ENCODE measurements at places on chromosomes 6 and 20.

GRCh38 chr6:100235631-100236030, 229.1 kb downstream of the SIM1 start:
- DNase-seq: no peak

GRCh38 chr20:2460752-2461424, 9.7 kb downstream of the SNRPB start:
- DNase-seq: peak; percentile 61

DNA sequence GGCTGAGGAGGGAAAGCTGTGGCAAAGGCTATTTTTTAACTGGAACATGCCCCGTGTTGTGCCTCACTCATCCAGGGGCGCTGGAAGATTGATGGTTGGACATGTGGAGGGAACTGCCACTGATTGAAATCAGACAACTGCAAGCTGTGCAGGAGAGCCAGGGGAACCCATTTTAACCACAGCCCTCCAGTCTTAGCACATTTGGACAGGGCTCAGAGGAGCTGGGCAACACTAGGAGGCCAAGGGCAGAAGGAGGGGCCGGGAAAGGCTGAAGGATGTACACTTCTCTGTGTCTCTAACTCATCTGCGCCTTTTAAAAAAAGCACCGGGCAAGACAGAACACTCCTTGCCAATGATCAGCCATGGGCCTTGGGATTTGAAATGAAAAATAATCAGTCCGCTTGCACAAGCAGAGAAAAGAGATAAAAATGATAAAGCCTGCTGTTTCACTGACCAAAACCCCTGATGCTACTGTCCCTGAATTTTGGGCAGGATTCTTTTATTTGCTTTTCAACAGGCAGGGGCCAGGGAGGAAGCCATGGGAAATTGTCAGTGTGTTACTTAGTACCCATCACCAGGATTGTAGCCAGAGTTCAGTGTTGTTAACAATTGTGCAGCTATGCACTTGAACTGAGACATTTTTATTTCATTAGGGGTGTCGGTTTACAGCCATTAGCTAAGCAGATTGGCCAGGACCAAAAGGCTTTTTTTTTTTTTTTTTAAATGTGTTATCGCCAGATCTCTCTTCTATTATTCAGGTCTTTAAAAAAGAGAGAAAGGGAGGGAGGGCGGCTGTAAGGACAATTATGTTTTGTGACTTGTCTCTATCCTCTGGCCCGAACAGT, 109.3 kb upstream of the EYA4 start:
- DNase-seq: peak; percentile 22

GRCh38 chr20:33858666-33859065, 47.5 kb downstream of the CHMP4B start:
- DNase-seq: no peak

GRCh38 chr6:42962502-42963178, 2.1 kb downstream of the GNMT start:
- DNase-seq: no peak

GRCh38 chr6:106730718-106731117, 101.3 kb downstream of the QRSL1 start:
- no peak for DNase-seq

DNA sequence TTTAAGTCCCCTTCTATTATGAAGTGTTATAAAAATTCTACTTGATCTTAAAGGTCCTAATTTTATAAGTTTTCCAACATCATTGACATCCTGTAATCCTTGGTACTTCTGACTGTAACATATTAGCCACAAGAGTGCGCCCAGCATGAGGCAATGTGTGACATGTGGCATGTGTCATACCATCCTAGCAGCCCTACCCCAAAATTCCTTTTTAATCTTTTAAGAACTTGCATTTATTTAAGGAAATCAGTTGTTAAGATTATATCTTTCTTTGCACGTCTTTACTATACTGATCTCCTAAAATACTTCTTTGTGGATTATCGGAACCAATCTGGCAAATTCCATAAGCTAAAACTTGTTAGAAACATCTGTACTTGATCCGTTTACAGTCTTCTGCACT, 167.1 kb upstream of the SLC24A3 start:
- DNase-seq: no peak

GRCh38 chr6:57130661-57131177, 40.7 kb downstream of the ZNF451 start:
- DNase-seq: no peak

- peak; percentile 97 for DNase-seq
Observed at GRCh38 chr6:152380993-152381898, 255.9 kb downstream of the SYNE1 start.

DNA sequence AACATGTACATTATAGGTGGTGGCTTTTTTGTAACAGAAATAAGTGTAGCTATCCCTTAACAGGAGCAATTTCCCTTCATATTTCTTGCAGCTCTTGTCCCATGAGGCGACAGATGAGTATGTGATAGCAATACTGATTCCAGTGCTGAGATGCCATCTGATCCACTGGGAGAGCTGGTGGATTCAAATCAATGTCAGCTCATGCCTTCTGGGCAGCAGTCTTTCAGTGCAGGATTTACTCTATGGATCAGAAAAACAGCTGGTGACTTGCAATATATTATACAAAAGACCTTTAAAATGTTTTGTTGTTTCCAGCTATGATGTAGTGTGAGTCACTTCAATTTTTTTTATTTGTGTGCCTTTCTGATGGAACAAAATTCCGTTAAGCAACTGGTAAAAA, 259.9 kb upstream of the SASH1 start:
- no peak for DNase-seq

DNA sequence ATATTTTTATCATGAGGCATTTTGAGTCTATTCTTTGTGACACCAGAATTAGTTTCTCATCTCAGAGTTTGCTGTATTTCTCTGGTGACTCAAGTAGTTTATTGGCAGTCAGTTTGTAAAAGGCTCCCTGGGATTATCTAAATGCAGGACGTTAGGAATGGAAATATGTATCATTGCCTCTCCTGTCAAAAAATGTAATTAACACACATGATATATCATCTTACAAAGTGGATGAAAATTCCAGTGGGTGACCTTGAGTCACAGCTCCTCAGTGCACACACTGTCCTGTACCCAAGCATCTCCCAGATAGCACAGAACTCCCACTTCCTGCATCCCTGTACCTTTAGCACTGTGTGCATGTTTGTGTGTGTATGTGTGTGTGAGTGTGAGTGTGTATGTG, 258.6 kb downstream of the LAMA2 start:
- DNase-seq: peak; percentile 25

DNA sequence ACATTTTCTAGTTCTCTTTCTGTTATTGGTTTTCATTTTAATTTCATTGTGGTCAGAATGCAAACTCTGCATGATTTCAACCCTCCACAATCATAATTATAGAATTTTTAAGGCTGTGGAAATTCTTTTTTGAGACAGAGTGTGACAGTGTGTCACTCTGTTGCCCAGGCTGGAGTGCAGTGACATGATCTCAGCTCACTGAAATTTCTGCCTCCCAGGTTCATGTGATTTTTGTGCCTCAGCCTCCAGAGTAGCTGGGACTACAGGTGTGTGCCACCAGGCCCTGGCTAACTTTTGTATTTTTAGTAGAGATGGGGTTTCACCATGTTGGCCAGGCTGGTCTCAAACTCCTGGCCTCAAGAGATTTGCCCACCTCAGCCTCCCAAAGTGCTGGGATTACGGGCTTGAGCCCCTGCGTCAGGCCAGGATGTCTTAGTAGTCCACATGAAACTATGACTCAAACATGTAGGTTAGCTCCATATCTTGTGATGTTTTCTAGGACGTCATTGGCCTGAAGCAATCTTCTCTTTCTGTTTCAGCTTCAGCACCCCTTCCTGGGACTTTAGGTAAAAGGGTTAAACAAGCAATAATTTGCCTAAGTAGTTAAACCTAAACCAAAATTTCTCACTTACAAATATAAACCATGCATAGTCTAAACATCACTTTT, 47.4 kb upstream of the SAMD3 start:
- no peak for DNase-seq

DNA sequence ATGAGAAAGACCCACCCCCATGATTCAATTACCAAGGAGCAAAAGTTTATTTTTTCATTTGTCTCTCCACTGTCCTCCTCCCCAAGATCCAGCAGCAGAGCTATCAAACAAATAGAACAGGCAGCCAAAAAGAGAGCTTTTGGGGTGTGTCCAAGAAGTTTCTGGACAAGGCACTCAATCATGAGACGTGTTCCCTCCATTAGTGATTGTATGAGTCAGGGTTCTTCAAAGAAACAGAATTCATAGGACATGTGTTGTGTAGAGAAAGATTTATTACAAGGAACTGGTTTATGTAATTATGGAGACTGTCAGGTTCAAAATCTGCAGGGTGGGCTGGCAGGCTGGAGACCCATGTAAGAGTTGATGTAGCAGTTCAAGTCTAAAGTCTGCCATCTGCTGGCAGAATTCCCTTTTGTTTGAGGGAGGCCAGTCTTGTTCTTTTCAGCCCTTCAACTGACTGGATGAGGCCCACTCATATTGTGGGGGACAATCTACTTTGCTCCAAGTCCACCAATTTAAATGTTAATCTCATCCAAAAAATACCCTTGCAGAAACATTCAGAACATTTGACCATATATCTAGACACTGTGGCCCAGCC, 248.1 kb upstream of the OPRM1 start:
- peak; percentile 41 for DNase-seq

DNA sequence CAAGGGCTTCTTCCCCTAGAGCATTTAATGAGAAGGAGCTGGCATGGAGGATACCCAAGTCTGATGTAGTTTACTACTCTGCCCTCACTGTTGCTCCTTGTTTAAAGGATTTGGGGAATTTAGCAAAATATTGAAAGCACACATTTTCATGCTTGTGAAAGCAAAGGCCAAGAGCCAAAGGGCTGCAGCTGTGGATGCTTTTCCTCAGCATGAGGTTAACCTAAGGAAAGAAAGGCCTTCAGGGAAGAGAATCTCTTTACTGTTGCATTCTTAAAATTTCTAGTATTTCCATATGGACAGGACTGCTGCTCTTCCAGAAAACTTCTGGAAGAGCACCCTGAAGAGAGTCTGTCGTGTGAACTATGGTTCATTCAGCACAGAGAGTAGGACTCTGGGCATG, 45.9 kb upstream of the SASH1 start:
- peak; percentile 16 for DNase-seq

DNA sequence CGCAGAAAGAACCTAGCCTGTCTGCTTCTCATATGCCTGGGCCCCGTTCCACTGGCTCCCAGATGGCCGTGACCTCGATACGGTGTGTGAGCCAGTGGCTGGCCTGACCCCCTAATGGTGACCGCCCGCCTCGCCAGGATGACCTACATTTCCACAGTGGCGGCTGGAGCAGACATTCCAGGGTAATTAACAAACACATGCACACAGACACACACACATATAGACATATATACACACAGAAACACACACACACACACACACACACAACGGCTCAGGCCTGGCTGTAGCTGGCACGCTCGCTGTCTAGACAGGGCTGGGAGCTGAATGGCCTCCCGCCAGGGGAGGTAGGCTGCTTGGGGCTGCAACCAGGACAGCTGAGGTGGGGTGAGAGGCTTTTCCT, 227.1 kb downstream of the ANKRD60 start:
- DNase-seq: no peak

DNA sequence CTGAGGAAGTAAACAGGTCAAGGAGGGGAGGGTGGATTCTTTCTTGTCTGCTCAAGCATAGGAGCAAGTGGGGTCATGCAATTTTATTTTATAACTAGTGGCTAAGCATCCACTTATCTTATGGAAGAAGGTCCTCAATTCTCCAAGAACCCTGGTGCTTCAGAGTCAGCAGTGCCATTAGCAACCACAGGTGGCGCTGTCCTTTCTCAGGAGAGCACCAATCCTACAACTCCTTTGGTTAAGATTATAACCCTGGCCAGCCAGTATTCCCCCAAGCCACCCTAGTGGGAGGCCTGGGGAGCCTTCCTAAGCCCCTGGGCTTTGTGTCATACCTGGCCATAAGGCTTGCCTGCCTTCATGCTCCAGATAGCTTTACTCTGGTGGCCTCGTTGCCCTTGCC, 60.7 kb downstream of the PCSK2 start:
- DNase-seq: no peak

- DNase-seq: peak; percentile 71
Observed at GRCh38 chr6:139153855-139154254, 19.0 kb downstream of the HECA start.

DNA sequence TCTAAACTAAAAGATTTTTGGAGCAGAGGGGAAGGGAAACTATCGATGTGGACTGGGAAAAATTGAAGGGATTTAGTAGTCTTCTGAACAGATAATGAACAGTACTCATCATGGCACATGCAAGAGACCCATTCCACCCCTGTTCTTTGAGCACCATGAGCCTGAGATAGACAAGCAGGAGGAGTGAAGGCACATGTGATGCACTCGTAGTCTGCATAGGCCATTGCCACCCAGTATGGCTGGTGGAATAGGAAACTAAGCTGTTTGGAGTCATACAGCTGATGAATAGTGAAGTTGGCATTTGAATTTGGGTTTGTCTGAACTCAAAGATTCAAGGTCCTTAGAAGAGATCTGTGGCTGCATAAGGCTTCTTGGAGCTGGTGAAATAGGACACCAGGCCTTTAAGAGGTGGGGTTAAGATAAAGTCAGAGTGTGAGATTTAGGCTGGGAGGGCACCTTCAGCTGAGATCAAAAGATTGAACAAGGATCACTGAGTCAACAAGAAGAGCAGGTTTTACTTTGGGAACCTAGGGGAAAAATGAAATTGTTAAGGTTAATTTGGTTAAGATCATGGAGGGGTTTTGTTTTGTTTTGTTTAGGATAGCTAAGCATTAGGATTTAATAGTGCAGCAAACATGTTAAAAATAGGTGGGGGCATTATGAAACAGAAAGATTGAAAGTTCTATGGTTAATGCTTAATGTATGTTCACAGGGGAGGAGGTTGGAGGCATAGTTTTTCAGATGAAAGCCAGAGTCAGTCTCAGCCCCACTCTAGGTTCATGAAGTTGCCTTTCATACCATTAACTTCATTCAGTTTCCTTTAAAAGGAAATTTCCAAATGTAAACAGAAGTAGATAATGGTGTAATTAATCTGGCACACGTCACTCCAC, 148.8 kb downstream of the ARID1B start:
- DNase-seq: peak; percentile 41

DNA sequence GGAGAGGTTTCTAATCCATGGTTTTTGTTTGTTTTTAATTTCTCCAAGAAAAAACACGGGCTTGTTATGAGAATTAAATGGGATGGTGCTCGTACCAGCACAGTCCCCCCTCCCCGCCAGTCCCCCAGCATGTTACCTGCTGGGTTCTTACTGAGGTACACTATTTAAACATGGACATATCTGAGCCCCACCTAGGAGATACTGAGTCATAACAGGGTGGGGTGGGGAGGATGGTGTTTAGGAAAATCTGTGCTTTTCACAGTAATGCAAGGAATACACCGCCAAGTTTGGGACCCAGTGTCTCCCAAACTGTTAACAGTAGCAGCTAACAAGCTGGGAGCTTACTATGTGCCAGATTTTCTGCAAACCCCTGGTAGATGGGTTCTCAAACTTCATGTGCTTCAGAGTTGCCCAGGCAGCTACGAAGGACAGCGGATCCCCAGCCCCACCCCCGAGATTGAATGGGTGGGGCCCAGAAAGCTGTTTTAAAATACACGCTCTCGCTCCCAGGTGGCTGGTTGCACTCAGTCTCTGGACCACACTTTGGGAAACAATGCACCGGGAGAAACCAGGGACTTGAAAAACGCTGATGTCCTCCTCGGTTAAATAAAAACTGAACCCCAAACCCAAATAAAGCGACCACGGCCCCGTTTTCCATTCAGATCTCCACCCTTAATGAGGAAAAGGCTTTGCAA, 995 bp downstream of the ZFP64 start:
- DNase-seq: peak; percentile 51

GRCh38 chr20:25024171-25024570, 31.6 kb upstream of the APMAP start:
- DNase-seq: no peak

GRCh38 chr6:27205375-27206278, 41.9 kb upstream of the PRSS16 start:
- peak; percentile 52 for DNase-seq

All from iris pigment epithelial cell (primary cell).